Activated naive CD4-positive, alpha-beta T cell (primary cell): ENCODE measurements at places on chromosomes 6 and 20.

DNA sequence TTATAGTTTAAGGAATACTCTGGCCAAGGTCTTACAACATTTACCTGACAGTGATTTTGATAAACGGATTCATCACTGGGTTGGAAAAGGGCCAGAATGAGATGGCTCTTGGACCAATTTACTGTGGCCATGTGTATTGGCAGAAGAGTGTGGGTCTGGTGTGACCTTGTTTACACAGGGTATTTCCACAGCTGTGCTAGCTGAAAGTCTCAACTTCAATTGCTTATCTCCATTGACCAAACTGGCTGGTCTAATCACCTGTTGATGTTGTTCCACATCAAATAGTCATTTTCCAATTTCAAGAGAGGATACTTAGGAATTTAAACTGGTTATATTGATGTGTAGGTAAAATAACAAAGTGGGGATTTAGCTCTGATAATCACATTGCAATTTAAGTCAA is 501.6 kb upstream of the MAP3K7 start:
- no peak for DNase-seq

DNA sequence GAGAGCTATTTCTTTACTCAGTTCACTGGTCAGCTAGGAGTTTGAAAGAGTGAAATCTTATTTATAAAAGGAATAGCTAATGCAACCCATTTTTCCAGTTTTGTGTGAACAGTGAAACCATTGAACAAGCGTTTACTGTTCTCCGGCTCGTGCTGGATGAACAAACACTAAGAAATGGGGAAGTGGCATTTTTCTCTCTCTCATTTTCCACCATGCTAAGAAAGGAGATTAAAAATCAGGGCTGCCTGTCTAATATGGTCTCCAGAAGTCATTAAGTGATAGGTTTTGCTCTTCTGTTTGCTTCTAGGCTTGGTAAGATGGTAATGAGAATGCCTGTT is 774 bp upstream of the SFT2D1 start:
- no peak for DNase-seq

- no peak for DNase-seq
Observed at GRCh38 chr6:30683183-30683979, 3.1 kb downstream of the PPP1R18 start.

GRCh38 chr20:36153736-36154699 is 522 bp upstream of the EPB41L1 start:
- DNase-seq, result peak; percentile 5

DNA sequence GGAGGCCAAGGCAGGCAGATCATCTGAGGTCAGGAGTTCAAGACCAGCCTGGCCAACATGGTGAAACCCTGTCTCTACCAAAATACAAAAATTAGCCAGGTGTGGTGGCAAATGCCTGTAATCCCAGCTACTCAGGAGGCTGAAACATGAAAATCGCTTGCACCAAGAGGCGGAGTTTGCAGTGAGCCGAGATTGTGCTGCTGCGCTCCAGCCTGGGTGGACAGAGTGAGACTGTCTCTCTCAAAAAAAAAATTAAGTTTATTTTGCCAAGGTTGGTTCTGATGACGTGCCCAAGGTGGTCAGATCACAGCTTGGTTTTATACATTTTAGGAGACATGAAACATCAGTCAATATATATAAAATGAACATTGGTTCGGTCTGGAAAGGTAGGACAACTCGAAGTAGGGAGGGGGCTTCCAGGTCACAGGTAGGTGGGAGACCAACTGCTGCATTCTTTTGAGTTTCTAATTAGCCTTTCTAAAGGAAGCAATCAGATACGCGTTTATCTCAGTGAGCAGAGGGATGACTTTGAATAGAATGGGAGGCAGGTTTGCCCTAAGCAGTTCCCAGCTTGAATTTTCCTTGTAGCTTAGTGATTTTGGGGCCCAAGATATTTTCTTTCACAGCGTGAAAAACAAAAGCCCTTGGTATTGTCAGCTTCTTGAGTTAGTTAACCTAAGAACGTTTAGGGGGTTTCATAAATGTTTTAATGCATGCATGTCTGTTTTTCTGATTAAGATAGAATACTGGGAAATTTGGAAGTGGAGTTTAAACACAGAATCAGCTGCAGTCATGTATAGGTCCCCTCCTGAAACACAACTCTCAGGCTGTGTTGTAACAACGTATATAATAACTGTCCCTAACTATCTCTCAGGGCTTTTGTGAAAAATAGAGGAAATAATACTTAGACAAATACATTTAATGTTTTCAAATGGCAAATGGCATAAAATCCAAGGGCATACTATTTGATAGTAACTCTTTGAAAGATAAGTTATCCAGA is 16.7 kb downstream of the ACOT13 start:
- no peak for DNase-seq

DNA sequence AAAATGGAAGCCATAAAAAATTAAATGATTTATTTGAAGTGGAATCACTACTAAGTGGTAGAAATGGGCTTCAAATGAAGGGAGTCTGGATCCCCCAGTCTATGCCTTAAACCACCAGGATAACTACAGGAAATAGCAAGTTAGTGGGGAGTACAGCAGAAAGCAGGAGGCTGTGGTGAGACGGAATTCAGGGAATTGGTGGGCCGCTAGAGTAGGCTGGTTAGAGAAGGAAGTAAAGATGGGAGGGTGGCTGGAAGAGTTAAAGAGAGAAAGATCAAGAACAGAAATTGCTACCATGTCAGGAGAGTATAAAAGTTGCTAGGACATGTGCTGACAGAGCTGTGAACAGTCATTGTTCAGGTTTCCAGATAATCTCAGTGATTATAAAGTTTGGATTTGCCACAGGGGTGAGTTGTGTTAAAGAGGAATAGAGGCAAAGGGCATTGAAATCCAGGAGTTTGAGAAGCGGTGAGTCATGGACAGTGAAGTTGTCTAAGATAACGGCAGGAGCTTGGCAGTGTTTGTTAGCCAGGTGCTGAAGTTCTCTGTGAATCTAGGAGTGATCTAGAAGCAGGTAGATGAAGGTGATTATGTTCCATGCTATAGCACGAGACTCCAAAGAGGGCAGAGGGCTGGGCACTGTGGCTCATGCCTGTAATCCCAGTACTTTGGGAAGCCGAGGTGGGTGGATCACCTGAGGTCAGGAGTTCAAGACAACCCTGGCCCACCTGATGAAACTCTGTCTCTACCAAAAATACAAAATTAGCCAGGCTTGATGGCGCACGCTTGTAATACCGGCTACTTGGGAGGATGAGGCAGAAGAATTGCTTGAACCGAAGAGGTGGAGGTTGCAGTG is 13.7 kb upstream of the HINT3 start:
- DNase-seq, result no peak

DNA sequence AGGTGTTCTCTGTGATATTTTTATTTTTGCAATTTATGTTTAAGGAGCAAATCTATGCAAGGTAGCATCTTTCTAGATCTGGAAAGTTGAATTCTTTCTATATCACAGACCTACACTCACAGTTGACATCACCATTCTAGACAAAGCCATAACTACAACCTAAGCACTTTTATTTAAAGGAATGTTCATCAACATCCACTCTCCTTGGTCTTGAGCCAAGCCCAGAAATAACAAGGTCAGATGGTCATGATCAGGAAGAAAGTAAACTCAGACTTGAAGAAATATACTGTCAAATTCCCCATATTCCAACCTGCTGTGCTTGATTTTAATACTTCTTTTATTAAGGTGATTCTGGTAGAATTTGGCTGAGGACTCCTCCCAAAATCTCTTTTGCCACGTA is 32.2 kb downstream of the MMUT start:
- no peak for DNase-seq

DNA sequence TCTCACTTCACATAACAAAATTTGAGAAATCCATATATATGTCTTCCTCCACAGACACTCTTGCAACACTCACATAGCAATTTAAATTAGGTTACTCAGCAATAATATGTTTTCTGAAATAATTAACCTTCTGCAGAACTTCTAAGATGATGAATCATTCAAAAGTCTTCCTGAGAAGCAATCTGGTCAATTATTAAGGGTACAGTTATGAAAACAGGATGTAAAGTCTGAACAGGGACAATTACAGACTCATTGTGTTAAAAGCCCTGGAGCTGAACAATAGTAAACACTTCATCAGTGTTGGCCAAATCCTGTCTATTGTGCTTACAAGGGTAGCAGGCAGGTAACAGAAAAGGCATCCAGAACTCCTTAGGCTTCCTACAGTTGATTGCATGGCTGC is 75.4 kb downstream of the FILIP1 start:
- DNase-seq, result no peak

DNA sequence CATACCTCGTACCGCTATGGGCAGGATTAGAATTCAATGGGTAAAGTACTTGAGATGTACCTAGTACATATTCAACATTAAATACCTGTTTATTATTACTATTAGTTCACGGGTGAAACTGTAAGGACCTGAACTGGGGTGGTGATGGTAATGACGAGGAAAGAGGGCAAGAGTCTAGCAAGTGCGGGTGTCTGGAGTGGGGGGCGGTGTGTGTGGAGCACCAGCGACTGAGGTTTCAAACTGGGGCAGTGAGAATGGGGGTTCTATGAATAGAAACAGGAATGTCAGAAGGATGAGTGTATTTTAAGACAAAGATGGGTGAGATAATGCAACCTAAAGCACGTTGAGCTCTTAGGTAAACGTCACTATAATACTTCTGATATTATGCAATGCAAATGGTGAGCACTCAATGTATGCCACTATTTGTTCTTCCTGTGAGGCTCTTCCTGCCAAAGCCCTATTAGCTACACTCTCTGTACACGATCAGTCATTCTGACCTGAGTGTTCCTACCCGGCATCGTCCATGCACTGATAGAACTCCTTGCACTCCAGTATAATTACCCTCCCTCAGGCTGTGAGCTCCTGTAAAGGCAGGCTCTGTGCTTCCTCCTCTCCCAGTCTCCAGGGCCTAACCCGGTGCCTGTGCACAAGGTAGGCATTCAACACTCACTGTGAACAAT is 55.0 kb downstream of the ALDH5A1 start:
- no peak for DNase-seq

DNA sequence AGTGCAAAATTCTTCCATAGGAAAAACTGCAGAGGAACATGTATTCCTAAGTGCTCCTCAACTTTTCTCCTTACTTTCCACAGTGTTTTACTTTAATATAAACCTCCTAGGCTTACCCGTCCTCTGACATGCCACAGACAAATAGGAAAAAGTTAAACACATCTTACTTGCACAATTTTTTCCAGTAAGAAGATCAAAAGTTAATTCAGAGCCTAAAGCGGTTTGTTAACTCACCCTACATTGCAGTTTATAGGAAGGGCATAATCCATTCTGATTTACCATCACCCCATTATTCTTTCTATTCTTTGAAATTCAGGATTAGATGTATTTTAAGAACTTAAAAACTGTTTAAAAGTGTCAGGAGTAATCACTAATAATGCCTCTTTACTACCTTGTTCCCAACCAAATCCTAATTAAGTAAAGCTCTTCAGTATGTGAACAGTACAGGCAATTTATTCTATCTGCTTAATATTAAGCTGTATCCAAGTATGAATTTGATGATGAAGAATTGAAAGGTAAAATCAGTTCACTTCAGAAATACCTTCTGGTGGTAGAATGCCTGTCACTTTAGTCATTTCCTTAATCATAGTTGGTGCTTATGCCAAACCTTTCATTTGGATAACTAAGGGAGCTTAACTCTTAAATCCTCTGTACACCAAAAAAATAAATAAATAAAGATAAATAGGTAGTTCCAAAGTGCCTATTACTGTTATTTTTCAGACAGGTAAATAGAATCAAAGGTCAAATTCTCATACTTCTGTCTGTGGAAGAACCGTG is 292.0 kb downstream of the ALDH8A1 start:
- DNase-seq, result no peak

DNA sequence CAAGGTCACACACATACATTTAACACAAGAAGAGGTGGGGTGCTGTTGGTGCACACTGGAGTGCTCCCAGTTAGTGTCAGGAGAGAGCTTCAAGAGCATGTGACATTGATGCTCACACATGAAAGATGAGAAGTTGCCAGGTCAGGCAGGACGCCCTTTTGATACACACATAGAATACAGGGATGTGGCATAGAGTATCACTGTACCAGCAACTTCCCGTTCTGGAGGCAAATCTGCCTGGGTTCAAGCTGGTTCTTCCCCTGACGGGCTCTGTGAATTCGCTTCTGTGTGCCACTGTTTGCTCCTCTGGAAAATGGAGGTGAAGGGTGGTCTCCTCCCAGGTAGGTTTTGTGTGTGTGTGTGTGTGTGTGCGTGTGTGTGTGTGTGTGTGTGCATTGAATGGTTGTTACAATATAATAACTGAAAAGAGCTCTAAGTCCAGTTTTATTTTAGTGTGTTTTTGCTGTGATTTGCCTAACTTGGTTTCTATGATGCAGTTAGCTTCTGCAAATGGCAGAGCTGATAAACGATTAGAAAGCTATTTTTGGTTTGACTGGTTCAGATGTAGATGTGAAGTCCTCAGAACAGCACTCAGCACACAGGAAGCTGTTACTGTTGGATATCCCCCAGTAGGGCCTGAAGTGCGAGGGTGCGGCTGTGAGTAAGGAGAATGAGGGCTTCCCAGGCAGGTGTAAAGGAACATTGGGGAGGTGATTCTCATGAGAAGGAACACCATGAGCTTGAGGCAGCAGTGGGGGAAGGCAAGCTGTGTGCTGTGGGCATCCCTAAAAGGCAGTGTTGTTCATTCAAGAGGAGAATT is 53.4 kb downstream of the HIVEP1 start:
- no peak for DNase-seq
